ENCODE measurements at places on chromosomes 2 and 18. TPM values are rescaled to one million over a fixed set of nuclear protein-coding genes. Genes with fewer than 3 reads are reported as not detected.

DNA sequence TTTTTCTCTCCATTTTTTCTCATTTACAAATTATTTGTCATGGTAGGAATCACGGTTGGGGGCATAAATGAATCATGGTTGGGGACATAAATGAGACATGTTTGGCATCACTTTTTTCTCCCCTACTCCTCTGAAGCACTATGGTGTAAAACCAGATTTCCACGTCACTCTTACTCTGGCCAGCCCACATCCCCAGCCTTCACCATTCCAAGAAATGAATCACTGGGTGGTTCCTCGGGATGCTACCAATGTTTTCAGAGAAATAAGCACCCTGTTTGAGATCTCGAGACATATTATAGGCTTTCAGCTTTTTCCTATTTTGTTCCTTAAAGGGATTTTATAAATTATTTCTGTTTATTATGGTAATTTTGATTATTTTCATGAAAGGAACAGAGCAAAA lies 155.0 kb upstream of the SLC8A1 start:
- H3K27me3 ChIP-seq: no peaks in the 10 kb centered on the region
- no peaks in the 10 kb centered on the region for H3K36me3 ChIP-seq
- H3K4me1 ChIP-seq: no peaks in the 10 kb centered on the region

DNA sequence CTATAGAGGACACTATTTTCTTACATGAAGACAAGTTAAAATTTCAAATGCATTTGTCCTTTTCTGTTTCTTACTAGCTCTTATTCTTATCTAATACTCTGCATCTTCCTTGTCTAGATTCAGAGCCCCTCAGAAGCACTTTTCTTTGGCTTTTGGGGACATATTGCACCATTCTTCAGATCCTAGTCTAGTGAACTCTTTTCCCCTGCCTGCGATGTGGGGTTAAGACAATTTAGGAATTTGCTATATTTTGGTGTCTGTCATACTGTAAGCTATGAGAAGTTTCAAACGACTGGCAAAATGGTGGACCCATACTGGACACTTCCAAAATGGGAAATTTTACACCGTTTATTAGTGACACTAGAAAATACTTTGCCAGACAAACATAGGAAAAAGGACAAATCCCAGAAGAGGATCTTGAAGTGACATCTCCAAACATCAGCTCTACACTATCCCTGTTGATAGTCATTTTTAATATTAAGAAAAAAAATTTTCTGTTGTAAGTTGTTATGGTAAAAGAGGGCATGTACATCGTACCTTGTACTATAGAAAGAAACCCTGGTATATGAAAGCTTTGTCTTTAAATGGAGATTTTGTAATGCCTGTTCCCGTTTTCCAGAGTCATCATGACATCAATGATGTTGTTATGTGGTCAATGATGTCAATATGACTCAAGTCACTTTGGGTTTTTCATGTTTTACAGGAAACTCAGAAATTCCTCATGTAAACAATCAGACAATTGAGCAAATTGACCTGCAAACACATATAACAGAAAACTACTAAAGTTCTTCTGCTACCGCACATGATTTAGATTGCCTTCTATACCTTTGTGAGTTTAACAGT lies 4.4 kb upstream of the KYNU start:
- no peak for DNase-seq
- peaks cover 8% of the 10 kb centered on the region for H3K4me1 ChIP-seq
- H3K4me3 ChIP-seq: no peak overlapping the region
- no peaks in the 10 kb centered on the region for H3K27me3 ChIP-seq
- H3K36me3 ChIP-seq: no peaks in the 10 kb centered on the region
- H3K27ac ChIP-seq: peak overlapping the region; percentile 52

ANKRD30BL gene
- total RNA-seq: not detected

DNA sequence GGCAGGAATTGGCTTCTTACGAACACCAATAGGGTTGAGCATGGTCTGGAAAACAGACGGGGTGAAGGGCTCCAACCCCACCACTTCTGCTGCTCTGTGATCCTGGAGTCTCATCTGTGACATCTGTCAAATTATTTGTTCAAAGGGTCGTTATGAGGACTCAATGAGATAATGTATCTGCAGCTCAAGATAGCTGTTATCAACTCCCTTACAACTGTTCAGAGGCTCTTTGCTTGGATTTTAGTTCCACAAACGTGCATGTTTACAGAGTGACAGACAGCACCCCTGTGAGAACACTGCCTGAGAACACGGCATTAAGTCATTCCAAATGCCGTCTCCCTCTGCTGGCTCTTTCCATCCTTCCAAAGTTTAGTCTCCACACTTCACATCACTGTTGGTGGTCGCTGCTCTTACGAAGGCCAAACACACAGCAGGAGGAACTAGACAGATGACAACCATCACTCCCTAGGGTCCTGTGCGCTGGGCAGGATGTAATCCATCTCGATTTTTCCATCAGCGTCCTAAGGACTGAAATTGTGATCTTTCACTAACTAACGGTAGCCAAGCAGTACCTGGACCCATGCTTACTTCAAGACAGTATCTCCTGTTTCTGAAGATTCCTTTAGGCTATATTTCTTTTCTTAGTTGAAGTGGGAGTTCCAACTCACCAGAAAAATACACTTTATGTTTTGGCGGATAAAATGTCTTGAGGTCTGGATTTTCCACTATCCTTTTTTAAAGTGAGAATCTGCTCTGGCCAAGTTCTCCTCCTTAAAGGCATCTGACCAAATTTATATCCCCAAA lies 220.3 kb downstream of the ANAPC1 start:
- H3K4me1 ChIP-seq: peaks cover 33% of the 10 kb centered on the region
- no peak overlapping the region for H3K4me3 ChIP-seq
- DNase-seq: no peak
- peaks cover 3% of the 10 kb centered on the region for H3K36me3 ChIP-seq
- H3K27ac ChIP-seq: no peak overlapping the region

DNA sequence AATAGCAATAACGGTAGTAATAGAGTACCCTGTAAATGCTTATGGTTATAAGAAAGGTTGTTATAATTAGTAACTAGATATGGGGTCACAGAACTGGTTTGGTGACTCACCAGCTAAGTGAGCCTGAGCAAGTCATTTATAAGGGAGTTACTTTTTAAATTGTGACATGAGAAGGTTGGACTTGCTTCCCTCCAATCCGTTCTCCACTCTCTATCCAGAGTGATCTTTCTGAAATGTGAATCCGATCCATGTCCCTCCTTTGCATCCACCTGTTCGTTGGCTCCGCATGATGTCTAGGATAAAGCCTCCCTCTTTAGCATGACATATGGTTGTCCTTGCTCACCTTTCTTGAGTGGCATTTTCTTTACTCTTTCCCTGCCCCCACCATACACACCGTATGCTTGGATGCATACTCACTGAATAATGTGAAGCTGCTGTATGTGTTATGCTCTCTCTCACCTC lies 83.1 kb downstream of the CDC42EP3 start:
- H3K27ac ChIP-seq: peak overlapping the region; percentile 75
- H3K4me1 ChIP-seq: peaks cover 40% of the 10 kb centered on the region
- no peaks in the 10 kb centered on the region for H3K36me3 ChIP-seq
- H3K4me3 ChIP-seq: peak overlapping the region; percentile 46

DNA sequence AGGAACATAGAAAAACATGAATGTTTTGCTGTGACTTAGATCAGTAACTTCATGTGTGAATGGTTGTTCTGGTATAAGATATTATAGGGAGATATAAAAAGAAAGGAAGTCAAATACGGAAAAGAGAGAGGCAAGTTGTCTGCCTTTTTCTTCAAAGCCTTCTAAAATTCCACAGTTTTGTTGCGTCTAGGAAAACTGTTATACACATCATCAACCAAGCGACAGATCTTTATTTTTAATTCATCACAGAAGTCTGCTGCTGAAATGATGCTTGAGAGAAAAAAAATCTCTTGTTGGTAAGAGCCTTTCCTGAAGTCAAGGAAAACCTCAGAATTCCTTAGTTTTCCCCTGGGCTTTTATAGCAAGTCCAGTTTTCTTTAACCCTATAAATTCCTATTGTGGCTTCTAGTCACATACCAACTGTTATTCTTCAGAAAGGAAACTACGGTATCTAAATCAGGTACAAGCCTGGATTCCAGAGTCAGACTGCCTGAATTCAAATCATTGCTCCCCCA lies 36.3 kb upstream of the TANC1 start:
- H3K27me3 ChIP-seq: no peaks in the 10 kb centered on the region
- no peaks in the 10 kb centered on the region for H3K36me3 ChIP-seq
- H3K4me3 ChIP-seq: peak overlapping the region; percentile 32
- no peak overlapping the region for H3K27ac ChIP-seq

ATP8B1 gene
- total RNA-seq: 21.7 TPM

- H3K27me3 ChIP-seq: no peaks in the 10 kb centered on the region
- H3K4me3 ChIP-seq: no peak overlapping the region
- no peaks in the 10 kb centered on the region for H3K4me1 ChIP-seq
- H3K36me3 ChIP-seq: no peaks in the 10 kb centered on the region
Observed at GRCh38 chr2:178799305-178799704, 7.9 kb downstream of the TTN start.

MROH2A gene
- total RNA-seq: not detected

DNA sequence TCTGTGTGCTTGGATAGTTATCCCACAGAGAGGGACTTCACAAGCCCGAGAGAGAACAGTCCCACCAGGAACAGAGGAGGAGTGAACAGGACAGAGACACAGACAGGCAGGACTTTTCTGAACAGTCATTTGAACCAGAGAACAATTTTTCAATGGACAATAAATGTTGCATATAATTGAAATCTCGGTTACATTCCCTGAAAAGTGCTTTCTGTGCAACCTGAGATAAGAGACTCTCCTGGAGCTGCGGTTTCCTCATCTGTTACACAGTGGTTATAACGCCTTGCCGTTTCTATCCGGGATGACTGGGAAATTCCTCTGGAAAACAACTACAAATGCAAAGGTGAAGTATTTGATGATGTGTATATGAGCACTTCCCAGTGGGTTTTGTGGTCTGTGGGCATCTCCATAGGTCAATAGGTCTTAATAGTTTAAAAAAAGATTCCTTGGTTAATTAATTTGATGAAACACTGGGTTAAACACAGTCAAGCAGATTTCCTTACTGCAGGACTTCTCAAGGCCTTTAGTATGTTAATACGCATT lies 87.2 kb upstream of the HPCAL1 start:
- H3K27me3 ChIP-seq: peaks cover 4% of the 10 kb centered on the region
- H3K4me3 ChIP-seq: no peak overlapping the region
- no peak for DNase-seq
- H3K27ac ChIP-seq: no peak overlapping the region
- H3K36me3 ChIP-seq: no peaks in the 10 kb centered on the region
- H3K4me1 ChIP-seq: peaks cover 24% of the 10 kb centered on the region

MAPK4 gene
- 7.5 TPM for total RNA-seq

DNA sequence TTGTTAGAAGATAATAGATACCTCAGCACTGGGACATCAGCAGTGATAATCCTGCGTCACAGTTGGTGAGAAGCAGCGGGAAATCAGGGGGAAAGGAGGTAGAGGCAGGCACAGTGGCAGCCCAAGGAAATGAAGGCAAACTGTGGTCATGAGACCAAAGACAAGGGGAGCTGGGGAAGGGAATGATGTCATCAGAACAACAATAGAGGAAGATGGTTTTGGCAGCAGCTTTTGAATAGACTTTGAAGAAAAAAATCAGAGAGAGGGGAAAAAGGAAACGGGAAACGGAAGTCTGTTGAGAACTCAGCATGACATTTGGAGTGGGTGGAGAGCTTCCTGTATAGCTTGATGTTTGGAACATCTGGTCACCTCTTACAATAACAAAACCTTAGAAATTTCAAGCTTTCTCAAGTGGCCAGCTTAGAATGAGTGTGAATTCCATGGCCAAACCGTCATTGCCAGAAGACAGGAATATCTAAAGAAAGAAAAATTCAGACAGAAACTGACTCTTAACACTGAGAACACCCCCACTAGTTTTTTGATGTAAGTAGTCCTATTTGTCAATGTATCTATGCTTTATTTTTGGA lies 18.4 kb upstream of the YES1 start:
- H3K4me3 ChIP-seq: peak overlapping the region; percentile 11
- H3K27me3 ChIP-seq: peaks cover 16% of the 10 kb centered on the region
- H3K36me3 ChIP-seq: no peaks in the 10 kb centered on the region
- H3K4me1 ChIP-seq: peaks cover 26% of the 10 kb centered on the region

DSG1 gene
- total RNA-seq: 40.8 TPM

GRCh38 chr2:238236571-238236970 lies 3.3 kb downstream of the HES6 start:
- DNase-seq: no peak
- H3K4me3 ChIP-seq: peak overlapping the region; percentile 40
- H3K27me3 ChIP-seq: peaks cover 49% of the 10 kb centered on the region
- no peaks in the 10 kb centered on the region for H3K36me3 ChIP-seq

- H3K27ac ChIP-seq: no peak overlapping the region
- no peaks in the 10 kb centered on the region for H3K36me3 ChIP-seq
- peaks cover 44% of the 10 kb centered on the region for H3K4me1 ChIP-seq
- no peak for DNase-seq
- peaks cover 20% of the 10 kb centered on the region for H3K27me3 ChIP-seq
Observed at GRCh38 chr2:220081171-220081570, 453.7 kb downstream of the SLC4A3 start.

- H3K36me3 ChIP-seq: no peaks in the 10 kb centered on the region
- no peaks in the 10 kb centered on the region for H3K4me1 ChIP-seq
- no peak for DNase-seq
- H3K27ac ChIP-seq: no peak overlapping the region
- H3K27me3 ChIP-seq: no peaks in the 10 kb centered on the region
- H3K4me3 ChIP-seq: no peak overlapping the region
Observed at GRCh38 chr18:14959550-14959949, 211.6 kb downstream of the ANKRD30B start.

NEUROD1 gene
- total RNA-seq: 72.2 TPM

CMPK2 gene
- total RNA-seq: 4.4 TPM

GRCh38 chr2:58655152-58655551 lies 414.0 kb upstream of the FANCL start:
- no peaks in the 10 kb centered on the region for H3K27me3 ChIP-seq
- H3K4me1 ChIP-seq: no peaks in the 10 kb centered on the region
- H3K27ac ChIP-seq: no peak overlapping the region
- no peak for DNase-seq

- no peak overlapping the region for H3K4me3 ChIP-seq
- peaks cover 5% of the 10 kb centered on the region for H3K27me3 ChIP-seq
Observed at GRCh38 chr18:46732801-46733200, 24.1 kb downstream of the ST8SIA5 start.

DNA sequence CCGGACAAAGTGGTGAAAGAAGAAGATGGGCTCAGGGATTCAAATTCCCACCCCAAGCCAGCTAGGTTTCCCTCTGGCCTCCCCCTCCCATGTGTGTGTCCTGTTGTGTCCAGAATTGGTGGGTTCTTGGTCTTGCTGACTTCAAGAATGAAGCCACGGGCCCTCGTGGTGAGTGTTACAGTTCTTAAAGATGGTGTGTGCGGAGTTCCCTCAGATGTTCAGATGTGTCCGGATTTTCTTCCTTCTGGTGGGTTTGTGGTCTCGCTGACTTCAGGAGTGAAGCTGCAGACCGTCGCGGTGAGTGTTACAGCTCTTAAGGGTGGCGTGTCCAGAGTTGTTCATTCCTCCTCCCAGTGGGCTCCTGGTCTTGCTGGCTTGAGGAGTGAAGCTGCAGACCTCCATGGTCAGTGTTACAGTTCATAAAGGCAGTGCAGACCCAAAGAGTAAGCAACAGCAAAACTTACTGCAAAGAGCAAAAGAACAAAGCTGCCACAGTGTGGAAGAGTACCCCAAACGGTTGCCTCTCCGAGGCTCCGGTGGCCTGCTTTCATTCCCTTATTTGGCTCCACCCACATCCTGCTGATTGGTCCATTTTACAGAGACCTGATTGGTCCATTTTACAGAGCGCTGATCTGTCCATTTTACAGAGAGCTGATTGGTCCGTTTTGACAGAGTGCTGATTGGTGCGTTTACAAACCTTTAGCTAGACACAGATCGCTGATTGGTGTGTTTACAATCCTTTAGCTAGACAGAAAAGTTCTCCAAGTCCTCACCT lies 37.7 kb upstream of the KLF11 start:
- H3K4me1 ChIP-seq: peaks cover 17% of the 10 kb centered on the region
- no peak overlapping the region for H3K27ac ChIP-seq
- H3K36me3 ChIP-seq: peaks cover 12% of the 10 kb centered on the region
- H3K4me3 ChIP-seq: no peak overlapping the region

- H3K27me3 ChIP-seq: no peaks in the 10 kb centered on the region
- no peak overlapping the region for H3K27ac ChIP-seq
- H3K36me3 ChIP-seq: no peaks in the 10 kb centered on the region
- H3K4me1 ChIP-seq: peaks cover 44% of the 10 kb centered on the region
Observed at GRCh38 chr2:43114210-43114609, 112.2 kb downstream of the ZFP36L2 start.

Measured in type B pancreatic cell (in vitro differentiated cells).